ENCODE measurements at places on chromosomes 3 and 15.

DNA sequence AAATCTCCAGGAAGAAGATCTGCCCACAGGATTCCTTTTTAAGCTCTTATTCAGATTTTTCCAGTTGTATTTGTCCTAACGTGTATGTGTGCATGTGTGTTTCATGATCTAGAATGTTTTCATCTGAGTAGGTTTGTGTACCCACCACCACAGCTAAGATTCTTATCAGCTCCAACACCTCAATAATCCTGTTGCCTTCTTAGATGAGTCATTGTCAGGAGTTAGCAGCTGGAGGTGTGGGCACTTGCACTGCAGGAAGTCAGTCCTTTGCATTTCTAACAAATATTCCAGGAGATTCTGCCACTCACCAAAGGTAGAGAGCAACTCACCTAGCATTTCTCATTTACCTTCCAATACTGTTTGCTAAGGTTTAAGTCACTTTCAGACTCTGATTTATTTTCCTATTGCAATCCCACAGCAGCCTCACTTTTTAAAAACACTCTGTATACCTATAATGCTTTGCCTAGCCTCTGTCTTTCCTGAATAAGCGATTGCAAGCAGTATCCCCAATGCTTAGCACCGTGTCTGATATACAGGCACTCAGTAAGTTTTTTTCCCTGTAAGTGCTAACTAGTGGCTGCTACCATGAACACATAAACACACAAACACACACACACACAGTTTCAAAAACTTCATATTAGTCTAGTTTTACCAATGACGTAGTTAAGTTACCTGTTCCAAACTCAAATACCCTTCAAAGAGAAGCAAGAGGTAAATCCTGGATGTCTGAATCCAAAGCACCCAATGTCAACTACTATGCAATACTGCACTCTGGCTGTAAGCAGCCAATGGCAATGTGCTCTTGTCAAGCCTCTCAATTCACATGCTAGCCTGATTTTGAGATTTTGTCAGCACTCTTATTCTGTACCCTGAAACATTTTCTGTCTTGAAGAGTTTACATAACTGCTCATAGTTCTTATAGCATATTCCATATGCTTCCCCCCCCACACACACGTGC, 713.5 kb upstream of the LMCD1 start:
- no peak for DNase-seq

- DNase-seq, result no peak
These were observed 723.8 kb downstream of the TUSC7 start for GRCh38 chr3:117433427-117433826.

DNA sequence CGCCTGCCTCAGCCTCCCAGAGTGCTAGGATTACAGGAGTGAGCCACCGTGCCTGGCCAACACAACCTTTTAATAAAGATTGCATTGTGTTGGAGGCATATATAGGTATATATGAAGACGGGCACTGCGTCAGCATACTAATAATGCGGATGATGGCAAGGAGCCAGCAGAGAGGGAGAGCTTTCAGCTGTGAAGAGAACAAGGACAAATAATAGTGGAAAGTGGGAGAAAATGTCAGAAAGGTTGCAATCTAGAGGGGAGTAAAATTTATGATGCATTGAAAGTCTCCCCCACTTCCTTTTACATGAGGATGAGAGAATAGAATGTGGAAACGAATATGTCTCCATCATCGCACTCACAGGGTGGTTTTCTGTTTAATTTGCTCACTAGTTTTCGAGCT, 170.5 kb upstream of the TBL1XR1 start:
- DNase-seq, result no peak

DNA sequence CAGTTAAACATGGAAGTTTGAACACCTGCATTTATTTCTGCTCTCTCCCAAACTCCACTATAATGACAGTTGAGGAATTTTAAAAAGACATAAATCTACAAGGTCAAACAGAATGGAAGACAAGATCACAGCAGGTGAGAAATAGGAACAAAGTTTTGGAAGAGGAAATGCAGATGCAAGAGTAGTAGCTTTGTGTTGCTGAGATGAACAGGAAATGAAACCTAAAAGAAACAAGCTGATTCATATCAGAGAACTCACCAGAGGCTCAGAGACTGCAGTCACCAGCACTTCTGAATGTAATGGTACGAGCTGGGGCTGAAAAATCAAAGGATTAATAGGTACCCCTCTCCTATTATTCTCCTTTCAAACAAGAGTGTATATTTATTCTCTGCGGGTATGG, 459.9 kb downstream of the RAP2B start:
- peak; percentile 17 for DNase-seq

GRCh38 chr15:99058421-99058870, 46.4 kb upstream of the SYNM start:
- DNase-seq, result no peak

- no peak for DNase-seq
These were observed 995.3 kb downstream of the OTOL1 start for GRCh38 chr3:162491952-162492351.

DNA sequence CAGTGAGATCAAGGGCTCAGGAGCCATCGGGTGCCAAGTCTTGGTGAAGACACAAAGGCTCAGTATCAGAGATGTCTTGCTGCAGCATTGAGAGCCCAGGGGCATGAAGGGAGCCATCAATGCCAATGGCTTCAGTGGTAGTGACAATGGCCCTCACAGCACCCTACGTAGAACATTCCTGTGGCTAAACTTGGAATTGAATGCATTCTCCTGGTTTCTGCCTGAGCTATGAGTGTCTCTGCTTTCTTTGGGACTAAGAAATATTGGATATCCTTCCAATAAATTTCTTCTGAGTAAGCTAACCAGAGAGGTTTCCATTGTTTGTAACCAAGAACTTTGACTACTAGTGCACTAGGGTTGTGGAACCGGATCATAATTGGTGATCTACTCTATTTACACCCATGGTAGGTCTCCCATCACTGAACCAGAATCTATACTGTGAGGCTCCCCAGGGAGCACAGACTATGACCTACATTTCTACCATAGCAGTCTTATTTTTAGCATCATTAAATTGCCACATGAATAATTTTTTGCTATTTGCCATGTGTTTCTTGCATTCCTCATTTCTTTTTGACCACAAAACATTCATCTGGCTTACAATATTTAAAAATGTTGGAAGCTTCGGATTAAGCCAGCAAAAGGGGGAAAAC, 31.6 kb upstream of the PDZRN3 start:
- no peak for DNase-seq

- no peak for DNase-seq
These were observed 29.2 kb downstream of the GJD2 start for GRCh38 chr15:34725556-34725955.

GRCh38 chr3:112773864-112774263, 72.8 kb downstream of the CD200R1L start:
- DNase-seq, result no peak

GRCh38 chr3:127710155-127710941, 37.6 kb downstream of the ABTB1 start:
- DNase-seq, result no peak

GRCh38 chr3:64616953-64617352, 70.8 kb downstream of the ADAMTS9 start:
- DNase-seq, result peak; percentile 2

DNA sequence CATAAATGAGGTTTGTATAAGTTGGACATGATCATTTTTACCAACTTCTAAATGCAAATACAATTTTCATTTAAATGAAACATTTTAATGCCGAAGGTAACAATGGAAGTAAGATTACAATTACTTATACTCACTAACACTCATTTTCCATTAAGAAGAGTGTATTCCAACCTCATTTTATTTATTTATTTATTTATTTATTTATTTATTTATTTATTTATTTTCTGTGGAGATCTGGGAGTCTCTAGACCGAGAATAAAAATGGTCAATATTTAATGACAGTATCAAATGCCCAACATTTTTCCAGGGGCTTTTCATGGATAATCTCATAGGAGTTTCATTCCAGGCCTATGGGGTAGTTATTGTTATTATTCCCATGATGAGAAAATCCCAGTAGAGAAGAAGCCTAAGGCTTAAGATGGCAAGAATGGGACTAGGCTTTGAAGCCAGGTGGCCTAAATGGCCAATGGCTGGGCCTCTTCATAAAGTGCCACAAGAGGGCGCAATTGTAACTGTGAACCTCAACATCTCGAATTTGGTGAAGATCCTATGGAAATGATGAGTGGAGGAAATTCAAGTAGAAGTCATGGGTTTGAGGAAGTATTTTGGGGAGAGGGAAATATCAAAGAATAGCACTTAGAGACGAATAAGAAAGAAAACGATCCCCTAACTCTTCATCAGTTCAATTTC, 21.3 kb downstream of the VGLL3 start:
- DNase-seq, result peak; percentile 31

DNA sequence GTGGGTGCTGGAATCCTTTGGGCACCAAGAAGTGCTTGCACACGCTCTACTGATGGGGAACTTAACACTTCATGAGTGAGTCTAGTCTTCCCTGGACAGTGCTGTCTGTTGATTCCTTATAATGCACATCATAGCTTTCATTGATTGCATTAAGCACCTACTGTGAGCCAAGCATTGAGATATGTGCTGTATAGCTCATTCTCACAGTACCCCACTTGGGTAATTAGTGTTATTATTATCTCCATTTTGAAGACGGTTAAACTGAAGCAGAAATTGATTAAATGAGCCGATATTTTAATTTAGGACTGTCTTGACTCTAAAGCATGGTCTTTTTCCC, 504 bp upstream of the PDHB start:
- DNase-seq, result no peak

- DNase-seq, result no peak
These were observed 112.3 kb downstream of the GALK2 start for GRCh38 chr15:49282366-49282765.

DNA sequence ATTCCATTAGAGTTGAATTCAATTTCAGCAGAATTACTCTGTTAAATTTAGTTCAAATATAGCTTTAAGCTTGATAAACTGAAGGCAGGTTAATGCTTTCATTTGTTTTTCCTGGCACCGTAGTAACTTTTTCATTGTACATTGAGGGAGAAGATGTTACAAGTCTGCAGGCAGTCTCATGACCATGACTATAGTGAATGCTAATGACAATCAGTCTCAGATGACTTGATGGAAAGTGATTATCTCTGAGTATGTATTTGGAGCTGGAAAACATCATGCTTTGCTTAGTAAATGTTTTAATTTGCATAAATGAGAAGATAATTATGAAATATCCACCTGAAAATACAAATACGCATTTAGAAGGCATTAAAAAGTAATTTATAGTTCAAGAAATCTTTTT, 16.0 kb upstream of the RNF7 start:
- DNase-seq, result no peak

DNA sequence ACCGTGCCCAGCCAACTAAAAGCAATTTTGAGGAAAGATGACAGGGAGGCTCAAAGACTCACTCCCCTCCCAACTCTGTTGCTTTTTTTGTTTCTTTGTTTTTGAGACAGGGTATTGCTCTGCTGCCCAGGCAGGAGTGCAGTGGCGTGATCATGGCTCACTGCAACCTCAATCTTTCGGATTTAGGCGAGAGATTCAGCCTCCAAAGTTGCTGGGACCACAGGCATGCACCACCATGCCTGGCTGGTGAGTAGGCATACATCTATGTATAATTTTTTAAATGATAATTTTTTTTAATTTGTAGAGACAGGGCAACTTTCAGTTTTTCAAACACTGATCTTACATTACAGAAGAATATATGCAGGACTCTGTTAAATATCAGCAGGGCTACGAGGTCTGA, 15.8 kb upstream of the THUMPD3 start:
- DNase-seq, result no peak

- no peak for DNase-seq
These were observed 15.8 kb upstream of the SST start for GRCh38 chr3:187685948-187686347.

DNA sequence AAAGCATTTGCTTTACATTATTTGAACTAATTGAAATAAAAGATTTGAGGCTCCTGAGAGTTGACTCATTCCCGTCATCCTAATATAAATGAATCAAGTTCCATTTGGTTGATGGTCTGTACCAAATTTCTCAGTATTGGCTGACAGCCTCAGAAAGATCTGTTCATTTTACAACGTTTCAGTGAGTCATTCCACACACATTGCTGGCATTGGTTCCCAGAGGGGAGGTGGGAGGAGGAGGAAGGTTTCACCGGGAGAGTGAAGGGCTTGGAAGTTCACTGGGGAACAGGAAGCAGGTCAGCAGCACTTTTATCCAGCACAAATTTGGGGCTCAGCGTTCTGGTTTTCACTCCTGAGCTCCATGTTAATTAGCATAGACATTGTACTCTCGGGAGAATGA, 176.7 kb upstream of the CADPS start:
- no peak for DNase-seq

DNA sequence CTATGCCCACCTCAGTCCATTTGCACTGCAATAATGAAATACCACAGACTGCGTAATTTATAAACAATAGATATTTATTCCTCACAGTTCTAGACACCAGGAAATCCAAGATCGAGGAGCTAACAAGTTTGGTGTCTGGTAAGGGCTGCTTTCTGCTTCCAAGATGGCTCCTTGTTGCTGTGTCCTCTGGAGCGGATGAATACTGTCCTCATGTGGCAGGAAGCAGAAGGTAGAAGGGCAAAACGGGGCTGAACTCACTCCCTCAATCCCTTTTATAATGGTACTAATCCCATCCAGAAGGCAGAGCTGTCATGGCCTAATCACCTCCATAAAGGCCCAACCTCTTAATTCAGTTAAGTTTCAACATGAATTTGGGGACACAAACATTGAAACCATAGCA, 75.3 kb downstream of the P2RY1 start:
- DNase-seq, result no peak

DNA sequence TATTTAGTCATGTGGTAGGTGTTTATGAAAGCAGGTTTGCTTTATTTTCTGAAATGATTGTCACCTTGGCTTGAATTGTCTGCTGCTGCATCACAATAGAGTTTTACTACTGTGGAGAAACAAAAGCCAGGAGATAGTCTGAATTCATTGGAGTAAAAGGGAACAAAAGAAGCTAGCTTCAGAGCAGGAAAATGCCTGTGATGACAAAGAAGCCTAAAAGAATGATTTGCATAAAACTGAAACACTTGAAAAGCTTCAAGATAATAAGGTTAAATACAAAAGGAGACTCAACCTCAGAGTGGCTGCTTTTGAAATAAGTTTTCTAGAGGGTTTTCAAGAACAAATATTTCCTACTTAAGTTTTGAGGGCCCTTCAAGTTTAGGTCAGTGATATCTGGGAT, 138.3 kb downstream of the PTPRG start:
- DNase-seq, result no peak

DNA sequence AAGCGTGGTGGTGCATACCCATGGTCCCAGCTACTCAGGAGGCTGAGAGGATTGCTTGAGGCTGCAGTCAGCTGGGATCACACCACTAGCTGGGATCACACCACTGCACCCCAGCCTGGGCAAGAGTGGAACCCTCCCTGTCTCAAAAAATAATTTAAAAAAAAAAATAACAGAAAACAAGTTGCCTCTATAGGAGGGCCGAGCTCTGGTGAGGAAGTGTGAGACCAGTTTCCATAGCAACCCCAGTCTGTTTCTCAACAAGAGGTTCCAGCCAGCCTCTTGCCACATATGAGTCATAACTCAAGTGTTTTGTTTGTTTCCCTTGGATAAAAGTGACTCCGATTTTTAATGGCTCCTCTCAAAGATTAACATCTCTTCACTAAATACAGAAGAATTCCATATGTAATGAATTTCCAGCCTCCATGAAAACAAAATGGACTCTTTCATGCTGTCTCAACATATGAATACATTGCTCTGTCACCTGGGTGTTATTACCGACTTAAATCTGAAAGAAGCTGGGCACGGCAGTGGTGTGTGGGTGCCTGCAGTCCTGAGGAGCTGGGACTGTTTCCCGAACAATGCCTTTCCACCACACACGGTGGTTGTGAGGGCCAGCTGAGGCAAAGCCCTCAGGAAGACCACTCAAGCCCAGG, 19.7 kb downstream of the TMEM43 start:
- DNase-seq, result peak; percentile 83

Measured in pons (tissue), 1 donor.